Left ventricle myocardium inferior (tissue), 1 donor: ENCODE measurements at places on chromosomes 3 and 15. TPM values are rescaled to one million over a fixed set of nuclear protein-coding genes. Genes with fewer than 3 reads are reported as not detected.

GRCh38 chr3:130430266-130430665 is 84.8 kb downstream of the COL6A5 start:
- DNase-seq: no peak
- no peaks in the 10 kb centered on the region for H3K36me3 ChIP-seq
- no peaks in the 10 kb centered on the region for H3K27me3 ChIP-seq
- H3K4me3 ChIP-seq: no peak overlapping the region
- no peak overlapping the region for H3K27ac ChIP-seq

GRCh38 chr3:114071786-114072185 is 15.2 kb downstream of the QTRT2 start:
- no peak overlapping the region for H3K27ac ChIP-seq
- no peak overlapping the region for H3K4me3 ChIP-seq
- peaks cover 93% of the 10 kb centered on the region for H3K36me3 ChIP-seq
- H3K27me3 ChIP-seq: no peaks in the 10 kb centered on the region
- no peaks in the 10 kb centered on the region for H3K4me1 ChIP-seq

DNA sequence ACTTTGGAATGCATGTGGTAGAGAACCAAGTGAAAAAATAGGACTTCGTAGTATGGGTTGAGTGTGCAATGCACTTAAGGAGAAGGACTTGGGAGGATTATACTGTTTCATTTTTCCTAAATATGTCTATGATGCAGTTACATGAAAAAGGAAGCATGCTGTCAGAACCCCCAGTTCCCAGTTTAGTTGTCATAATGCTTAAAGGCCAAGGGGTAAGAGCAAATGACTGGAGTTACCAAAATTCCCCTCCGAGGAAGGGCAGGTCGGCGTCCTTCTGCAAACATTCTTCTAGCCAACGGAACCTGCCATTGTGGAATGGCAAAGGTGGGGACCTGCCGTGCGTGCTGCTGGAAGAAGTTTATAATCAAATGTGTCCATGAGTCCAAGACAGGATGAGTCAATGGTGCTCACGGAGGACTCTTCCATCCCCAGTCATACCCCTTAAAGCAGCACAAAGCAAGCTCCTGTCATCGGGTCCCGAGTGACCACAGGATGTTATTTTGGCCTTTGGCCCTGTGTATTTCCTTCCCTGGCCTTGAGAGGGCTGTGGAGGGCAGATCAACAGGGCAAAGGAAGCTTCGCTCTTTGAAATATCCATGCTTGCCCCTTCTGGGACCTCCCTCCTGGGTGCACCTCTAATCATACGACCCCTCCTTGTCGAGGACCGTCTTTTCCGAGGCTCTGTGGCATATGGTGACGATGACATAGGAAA is 93.2 kb downstream of the SLCO3A1 start:
- no peaks in the 10 kb centered on the region for H3K36me3 ChIP-seq
- peak overlapping the region; percentile 26 for H3K4me3 ChIP-seq
- DNase-seq: no peak
- H3K27ac ChIP-seq: peak overlapping the region; percentile 64
- H3K4me1 ChIP-seq: peaks cover 91% of the 10 kb centered on the region

- no peak overlapping the region for H3K4me3 ChIP-seq
- no peaks in the 10 kb centered on the region for H3K36me3 ChIP-seq
- no peak overlapping the region for H3K27ac ChIP-seq
- DNase-seq: no peak
- no peaks in the 10 kb centered on the region for H3K27me3 ChIP-seq
Measured at GRCh38 chr3:190699776-190700175, 162.7 kb downstream of the GMNC start.

- no peaks in the 10 kb centered on the region for H3K36me3 ChIP-seq
- DNase-seq: no peak
- H3K4me1 ChIP-seq: peaks cover 22% of the 10 kb centered on the region
- no peak overlapping the region for H3K4me3 ChIP-seq
- H3K27ac ChIP-seq: no peak overlapping the region
Measured at GRCh38 chr3:60986552-60986951, 264.7 kb downstream of the FHIT start.

DNA sequence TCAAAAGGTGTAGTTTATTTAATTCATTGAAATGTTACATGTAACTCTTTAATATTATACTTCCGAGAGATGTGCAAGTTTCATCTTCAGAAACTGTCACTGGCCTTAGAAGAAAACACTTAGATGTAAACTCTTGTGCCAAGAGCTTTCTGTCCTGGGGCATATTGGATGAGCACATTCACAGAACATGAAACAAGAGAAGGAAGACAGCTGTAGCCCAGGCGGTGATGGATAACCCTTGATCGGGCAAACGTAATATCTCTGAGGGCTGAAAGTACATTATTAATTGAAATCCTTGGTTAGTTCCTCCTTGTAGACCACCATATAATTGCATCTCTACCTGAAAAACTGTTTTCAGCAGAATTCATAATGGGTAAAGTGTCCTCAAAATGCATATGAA is 67.4 kb downstream of the MECOM start:
- H3K4me3 ChIP-seq: no peak overlapping the region
- DNase-seq: no peak
- no peaks in the 10 kb centered on the region for H3K27me3 ChIP-seq
- peaks cover 17% of the 10 kb centered on the region for H3K4me1 ChIP-seq
- no peaks in the 10 kb centered on the region for H3K36me3 ChIP-seq

GRCh38 chr15:28128031-28128430 is 28.9 kb upstream of the OCA2 start:
- H3K27ac ChIP-seq: peak overlapping the region; percentile 58
- H3K36me3 ChIP-seq: peaks cover 69% of the 10 kb centered on the region
- peaks cover 31% of the 10 kb centered on the region for H3K4me1 ChIP-seq
- no peaks in the 10 kb centered on the region for H3K27me3 ChIP-seq
- peak; percentile 73 for DNase-seq
- H3K4me3 ChIP-seq: no peak overlapping the region

GRCh38 chr15:50181201-50181968 is 611 bp upstream of the SLC27A2 start:
- peaks cover 89% of the 10 kb centered on the region for H3K27me3 ChIP-seq
- H3K36me3 ChIP-seq: no peaks in the 10 kb centered on the region
- H3K4me1 ChIP-seq: peaks cover 13% of the 10 kb centered on the region
- no peak for DNase-seq
- H3K4me3 ChIP-seq: peak overlapping the region; percentile 69
- no peak overlapping the region for H3K27ac ChIP-seq

- no peak overlapping the region for H3K27ac ChIP-seq
- no peak for DNase-seq
- H3K4me3 ChIP-seq: no peak overlapping the region
Measured at GRCh38 chr3:127771746-127772145, 50.6 kb downstream of the MGLL start.

DNA sequence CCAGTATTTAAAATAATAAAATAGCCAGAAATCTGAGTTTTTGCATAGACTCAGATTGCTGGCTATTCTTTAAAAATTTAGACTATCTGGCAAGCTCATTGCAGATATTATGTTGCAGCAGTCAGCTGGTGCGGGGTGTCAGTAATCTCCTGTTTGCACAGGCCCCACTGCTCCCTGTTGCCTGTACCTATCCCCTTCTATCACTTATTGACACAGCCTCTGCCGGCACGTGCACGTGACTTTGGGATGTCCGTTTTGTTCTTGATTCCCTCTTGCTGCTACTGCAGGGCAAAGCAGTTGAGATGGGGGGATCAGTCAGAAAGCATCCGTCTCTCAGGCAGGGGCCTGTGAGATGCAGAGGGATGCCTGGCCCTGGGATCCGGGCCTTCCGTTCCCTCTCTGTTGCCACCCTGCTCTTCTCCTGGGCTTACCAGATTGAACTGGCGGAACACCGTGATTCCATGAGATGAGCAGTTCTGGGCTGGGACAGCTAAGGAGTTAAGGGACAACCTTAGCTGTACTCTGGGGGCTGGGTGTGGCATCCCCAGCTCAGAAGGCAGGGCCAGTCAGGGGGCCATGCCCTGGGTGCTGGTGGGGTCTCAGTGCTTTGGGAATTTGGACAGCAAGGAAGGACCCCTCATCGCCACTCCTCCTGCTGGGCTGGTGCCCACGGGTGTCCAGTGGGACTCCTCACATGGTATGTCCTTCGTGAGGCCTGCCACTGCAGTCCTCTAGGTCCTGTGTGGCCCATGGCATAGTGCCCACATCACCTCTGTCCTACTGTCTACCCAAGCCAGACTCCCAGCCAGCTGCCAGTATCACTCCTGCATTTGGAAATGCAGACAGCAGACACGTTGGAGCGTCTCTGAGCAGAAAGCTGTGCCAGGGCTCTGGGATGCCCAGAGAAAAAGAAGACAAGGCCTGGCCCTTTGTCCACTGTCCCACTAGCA is 11.8 kb downstream of the MRAS start:
- H3K27ac ChIP-seq: peak overlapping the region; percentile 92
- peaks cover 8% of the 10 kb centered on the region for H3K36me3 ChIP-seq
- no peak overlapping the region for H3K4me3 ChIP-seq
- H3K27me3 ChIP-seq: no peaks in the 10 kb centered on the region
- peaks cover 100% of the 10 kb centered on the region for H3K4me1 ChIP-seq

Gene SMCO1
- total RNA-seq: 73.0 TPM
